ENCODE measurements at places on chromosomes 3 and 15.

DNA sequence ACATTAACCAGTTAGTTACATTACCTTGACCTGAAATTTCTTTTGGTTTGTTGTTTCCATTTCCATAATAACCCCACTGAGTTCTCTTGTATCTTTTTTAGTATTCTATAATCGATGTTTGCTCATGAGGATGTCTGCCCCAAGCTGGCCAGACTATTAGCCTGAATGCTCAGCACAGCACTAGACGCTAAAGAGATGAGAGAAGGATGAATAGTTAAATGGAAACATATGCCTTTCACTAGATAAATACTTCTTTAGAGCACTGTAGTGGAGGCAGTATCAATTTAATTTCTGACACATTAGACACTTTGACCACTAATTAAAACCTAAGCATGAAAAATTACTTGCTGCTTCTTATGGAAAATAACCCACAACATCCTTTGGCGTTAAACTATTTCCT, 654.9 kb upstream of the KCNMB2 start:
- no peak for DNase-seq

DNA sequence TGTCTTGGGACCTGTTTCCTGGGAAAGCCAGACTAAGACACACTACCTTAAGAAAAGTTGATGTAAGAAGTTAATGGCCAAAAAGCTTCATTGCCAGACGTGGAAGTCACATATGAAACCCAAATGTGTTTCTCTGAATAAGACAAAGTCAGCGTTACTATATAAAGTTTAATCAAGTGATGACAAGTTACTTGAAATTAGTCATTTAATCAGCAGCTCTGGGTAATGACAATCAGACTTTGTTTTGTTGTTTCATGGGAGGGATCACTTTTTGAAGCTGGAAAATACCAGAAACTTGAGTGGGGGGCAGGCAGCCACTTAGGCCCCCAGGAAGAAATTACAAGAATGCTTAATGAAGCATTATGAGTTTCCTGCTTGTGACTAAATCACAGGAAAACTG, 218.6 kb downstream of the PTPRG start:
- no peak for DNase-seq

DNA sequence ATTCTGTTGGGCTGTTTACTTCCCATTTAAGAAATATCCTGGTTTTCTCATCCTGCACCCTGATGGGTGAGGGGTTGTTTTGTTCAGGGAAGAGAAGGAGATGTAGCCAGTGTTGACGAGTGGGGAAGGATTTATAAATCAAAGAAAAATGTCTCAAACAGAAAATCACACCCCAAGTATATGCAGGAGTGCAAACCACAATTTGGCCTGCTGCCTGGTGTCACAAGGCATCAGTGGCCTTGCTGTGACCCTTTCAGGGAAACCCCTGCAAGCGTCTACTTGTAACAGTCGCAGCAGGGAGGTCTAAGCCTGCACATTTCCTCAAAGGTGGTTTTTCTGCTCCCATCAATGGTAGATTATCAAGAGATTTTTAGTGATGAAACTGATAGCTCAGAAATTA, 132.6 kb upstream of the LRRN1 start:
- DNase-seq: peak; percentile 26

GRCh38 chr3:49972656-49973055, 32.7 kb downstream of the RBM6 start:
- no peak for DNase-seq

DNA sequence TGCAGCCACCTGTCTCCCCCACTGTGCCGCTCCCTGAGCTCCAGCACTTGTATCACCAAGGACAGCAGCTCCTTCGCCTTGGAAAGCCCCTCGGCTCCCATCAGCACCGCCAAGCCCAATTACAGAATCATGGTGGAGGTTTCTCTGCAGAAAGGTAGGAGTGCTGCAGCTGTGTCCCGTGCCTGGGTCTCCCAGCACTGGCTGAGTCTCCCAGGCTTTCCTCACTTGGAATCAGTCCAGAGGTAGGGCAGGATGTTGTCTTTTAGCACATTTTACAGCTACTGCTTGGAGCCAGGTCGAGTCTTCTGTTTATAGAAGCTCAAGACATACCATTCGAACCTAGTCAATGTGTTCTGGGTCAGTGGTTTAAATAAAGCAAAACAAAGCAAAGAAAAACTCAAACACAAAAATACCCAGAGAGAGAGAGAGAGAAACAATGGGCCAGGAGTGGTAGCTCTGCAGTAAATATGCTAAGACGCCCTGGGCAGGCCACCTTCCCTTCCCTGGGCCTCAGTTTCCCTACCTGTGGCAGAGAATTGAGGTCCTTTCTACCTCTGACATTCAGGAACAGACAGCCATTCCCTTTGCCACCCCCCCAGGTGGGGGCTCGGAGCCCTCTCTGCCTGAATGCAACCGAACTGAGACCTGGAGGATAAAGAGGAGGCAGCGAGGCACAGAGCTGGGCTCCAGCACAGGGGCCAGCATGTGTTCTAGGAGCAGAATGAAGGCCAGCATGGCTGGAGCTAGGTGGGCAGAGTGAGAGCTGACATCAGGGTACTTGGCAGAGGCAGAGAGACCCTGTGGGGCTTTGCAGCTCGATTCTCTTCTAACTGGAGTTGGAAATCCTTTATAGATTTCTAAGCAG, 44.1 kb downstream of the STARD5 start:
- DNase-seq: no peak

GRCh38 chr3:181913254-181913653, 201.5 kb downstream of the SOX2 start:
- DNase-seq: no peak

DNA sequence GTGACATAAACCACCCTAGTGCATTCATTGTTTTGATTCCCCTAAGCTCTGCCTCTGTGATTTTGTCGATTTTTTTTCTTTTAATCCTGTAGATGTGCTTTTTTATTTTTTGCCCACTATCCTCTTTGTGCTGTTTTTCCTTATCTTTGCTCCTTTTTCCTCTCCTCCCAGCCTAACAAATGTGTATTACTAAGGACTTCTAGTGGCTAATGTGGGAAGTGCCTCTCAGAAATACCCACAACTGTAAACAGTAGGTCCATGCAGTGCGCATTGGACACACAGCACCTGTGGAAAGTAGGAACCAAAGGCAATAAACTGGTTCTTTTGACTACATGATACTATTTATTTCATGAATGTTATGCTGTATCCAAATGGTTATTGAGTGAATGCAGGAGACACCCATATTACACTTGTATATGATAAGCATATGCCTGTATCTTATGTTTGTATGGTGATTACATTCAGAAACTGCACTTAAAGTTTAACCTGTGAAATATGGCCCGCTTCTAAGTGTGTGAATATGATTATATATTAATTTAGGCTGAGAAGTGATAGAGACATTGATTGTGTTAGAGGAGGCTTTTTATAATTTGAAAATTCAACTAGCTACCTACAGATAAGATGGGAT, 147.8 kb downstream of the PLCL2 start:
- no peak for DNase-seq

Data from stimulated activated naive CD8-positive, alpha-beta T cell treated with anti-CD3 and anti-CD28 coated beads, Interleukin-15, amount 100 ng/mL, for 72 hours (primary cell).